ENCODE measurements at places on chromosomes 12 and 14. TPM values are rescaled to one million over a fixed set of nuclear protein-coding genes. Genes with fewer than 3 reads are reported as not detected.

DNA sequence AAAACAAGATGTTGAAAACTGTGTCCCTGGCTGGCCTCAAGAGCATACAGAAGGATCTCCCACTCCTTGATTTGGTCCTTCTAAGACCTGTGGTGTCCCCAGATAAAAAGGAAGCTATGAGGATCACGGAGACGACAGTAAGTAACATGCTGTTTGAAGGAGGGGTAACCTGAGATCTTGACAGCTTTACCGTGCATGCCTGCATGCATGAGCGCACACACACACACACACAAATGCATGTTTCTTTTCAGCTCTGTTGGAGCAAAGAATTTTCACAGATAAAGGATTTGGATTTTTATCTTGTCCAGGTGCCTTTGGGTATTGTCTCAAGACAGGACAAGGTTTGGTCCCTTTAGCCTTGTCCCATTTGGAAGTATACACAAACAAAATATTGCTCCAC lies 411.6 kb upstream of the CCDC196 start:
- no peak for DNase-seq

DNA sequence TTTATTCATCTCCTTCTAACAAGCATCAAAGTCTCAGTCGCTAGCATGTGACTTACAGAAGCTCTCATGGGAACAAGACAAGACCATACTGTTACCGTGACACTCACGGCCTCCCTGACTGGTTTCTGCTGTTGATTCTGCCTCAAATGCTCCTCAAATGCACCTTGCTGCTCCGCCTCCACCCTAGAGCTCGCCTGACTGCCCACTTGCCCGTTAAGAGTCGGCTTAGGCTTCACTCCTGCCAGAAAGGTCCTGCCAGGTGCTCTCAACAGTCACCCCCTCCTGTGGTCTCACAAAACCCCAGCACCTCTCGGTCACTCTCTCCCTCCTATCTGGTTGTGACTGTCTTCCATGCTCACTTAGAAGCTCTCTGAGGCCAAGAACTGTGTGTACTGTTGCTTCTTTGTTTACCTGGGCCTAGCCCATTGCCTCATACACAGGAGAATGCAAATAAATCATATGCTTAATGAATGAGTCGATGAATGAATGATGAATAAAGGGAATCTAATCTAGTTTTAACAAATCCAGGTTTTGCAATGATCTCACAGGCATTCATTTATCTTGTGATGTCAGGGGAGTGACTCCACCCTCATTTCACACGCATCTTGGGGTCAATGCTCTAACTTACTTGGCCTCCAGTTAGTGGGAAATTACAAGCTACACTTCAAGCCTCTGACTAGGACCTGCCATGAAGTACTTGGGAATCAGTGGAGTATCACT lies 41.3 kb downstream of the SSH1 start:
- no peak for DNase-seq

DNA sequence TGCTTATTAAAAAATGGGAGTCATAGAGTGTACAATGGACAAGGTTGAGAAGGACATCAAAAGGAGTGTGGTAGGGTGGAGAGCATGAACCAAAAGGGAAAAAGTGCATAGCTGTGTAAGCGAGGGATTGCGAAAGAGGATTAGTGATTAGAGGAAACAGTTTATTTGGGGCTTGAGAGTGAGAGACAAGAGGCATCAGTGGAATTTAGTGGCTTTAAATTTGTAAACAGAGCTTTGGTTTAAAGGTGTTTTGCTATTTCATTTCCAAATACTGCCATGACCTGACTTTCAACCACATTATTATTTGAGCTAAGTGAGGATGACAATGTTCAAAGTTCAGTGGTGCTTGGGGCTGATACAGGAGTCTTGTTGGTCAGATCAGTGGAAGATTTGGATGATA lies 53.4 kb downstream of the SLC16A7 start:
- DNase-seq, result no peak

- DNase-seq, result no peak
These were observed 19.5 kb downstream of the FAM181A start for GRCh38 chr14:93946541-93947090.

- DNase-seq, result no peak
These were observed 392.9 kb upstream of the FOXG1 start for GRCh38 chr14:28373721-28374120.

- no peak for DNase-seq
These were observed 147.5 kb upstream of the AVPR1A start for GRCh38 chr12:63298386-63298930.

GRCh38 chr12:25719505-25719904 lies 166.4 kb upstream of the LMNTD1 start:
- DNase-seq, result no peak

DNA sequence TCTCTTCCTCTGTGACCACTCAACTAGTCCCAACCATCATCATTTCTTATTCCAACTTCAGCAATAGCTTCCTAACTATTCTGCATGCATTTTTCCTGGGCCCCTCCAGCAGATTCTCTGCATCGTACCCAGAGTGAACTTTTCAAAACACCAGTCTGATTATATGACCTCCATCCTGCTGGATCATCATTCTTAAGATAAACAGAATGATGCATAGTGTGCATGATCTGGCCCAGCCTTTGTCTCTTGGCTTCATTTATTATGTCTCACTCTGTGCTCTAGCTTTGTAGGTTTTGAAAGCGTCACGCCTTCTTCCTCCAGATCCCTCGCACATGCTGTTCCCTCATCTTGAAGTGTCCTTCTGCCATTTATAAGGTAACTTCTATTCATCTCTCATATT lies 46.3 kb upstream of the SLC38A4 start:
- DNase-seq, result no peak

DNA sequence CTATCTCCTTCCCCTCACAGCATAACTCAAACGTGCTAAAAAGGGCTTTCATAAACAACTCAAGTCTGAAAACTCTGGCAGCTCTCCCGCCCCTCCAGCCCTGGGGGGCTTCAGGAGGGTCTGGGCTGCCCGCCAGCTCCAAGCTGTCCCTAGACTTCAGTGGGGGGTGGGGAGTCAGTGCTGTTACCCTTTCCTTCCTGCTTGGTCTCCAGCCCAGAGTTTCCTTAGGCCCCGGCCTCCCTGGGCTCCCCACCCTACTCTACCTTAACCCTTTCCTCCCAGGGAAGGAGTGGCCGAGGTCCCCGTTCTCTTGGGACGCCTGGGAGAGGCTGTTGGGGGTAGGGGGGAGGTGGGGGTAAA lies 530 bp upstream of the NYNRIN start:
- DNase-seq, result no peak

GRCh38 chr12:117039891-117040309 lies 59.3 kb downstream of the TESC start:
- DNase-seq, result no peak

- DNase-seq, result no peak
These were observed 34.0 kb downstream of the ALG10B start for GRCh38 chr12:38350342-38351174.

GRCh38 chr12:93766796-93767523 lies 89.8 kb downstream of the CRADD start:
- DNase-seq, result no peak

GRCh38 chr12:90166671-90167070 lies 458.0 kb upstream of the ATP2B1 start:
- no peak for DNase-seq

DNA sequence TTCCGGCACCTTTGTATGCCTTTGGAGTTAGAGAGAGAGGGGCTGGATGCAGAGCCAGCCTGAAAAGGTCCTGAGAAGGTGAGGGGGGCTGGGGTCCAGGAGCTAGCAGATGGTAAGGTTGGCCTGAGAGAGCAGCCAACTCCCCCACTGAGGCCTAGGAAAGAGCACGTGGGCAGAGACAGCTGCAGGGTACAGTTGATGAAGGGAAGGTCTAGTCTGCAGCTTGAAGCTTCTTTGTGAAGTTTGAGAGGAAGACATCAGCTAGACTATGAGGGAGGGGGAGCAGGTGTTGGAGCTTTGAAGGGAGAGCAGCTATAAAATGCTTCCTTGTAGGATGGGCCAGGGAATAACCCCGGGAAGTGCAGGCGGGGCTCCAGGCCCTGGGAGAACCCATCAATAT lies 289.3 kb upstream of the AMIGO2 start:
- no peak for DNase-seq

DNA sequence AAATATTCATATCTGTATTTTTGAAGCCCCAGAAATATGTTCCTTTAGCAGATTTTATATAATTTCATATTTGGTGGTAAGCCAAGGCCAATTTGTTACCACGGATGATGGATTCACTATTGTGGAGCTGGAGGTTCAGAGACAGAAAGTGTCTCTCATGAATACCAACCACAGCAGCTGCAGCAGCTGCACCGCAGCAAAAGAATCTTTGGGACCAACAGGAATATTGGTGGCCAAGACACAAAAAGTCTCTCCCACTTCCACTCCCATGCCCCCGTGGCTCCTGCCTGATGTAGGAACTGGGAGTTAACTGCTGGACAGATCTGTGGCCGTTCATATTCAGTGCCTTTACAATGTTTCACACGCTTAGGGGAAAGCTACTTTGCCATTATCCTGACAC lies 155.3 kb downstream of the ADAMTS20 start:
- DNase-seq, result no peak

GRCh38 chr14:25381498-25381897 lies 331.6 kb upstream of the STXBP6 start:
- no peak for DNase-seq

DNA sequence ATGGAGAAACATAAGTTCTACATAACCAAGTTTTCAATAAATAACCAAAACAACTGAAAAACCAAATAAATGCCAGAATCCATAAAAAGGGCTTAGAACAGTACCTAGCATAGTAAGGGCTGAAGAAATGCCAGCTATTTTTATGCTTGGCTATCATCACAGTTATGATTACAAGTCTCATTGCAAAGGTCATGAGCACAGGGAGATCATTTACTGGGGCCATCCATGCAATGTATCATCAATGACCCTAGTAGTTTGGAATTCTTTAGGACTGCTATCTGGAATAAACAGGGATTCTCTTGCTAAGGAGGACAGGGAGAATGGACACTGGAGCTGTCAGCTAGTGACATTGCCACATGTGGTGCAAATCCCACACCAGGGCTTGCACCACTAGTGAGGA lies 92.5 kb upstream of the NAP1L1 start:
- DNase-seq, result no peak

DNA sequence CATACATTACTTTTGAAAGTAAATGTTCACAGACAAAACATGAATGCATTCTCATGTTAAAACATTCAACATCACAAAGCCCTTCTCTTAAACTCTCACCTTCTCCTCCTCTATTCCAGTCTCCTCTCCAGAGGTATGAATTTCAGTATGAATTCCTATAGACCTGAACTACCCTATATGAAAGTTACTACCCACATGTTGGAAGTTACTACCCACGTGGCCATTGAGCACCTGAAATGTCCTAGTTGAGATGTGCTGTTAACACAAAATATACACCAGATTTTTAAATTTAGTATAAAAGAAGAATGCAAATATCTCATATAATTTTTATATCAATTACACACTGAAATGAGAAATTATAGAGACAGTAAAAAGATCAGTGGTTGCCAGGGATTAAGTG lies 60.2 kb downstream of the PAX9 start:
- DNase-seq, result no peak

- DNase-seq, result no peak
These were observed 1543.5 kb downstream of the AACS start for GRCh38 chr12:126608607-126609175.

DNA sequence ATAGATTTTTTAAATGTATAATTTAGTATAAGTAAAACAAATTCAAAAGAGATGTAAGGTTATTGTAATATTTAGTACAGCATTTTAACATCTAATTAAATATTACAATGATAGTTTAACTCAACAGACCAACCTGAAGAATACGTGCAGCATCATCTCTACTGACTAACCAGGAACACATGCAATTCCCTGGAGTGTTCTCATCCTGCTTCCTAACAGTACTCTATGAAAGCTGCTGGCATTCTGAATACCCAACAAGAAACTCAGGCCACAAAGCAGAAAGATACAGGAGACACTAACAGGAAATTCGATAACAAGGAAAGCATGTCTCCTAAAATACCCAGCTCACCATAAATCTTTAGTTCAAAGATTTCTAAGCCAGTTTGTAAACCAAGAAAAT lies 58.3 kb downstream of the CEP83 start:
- no peak for DNase-seq

DNA sequence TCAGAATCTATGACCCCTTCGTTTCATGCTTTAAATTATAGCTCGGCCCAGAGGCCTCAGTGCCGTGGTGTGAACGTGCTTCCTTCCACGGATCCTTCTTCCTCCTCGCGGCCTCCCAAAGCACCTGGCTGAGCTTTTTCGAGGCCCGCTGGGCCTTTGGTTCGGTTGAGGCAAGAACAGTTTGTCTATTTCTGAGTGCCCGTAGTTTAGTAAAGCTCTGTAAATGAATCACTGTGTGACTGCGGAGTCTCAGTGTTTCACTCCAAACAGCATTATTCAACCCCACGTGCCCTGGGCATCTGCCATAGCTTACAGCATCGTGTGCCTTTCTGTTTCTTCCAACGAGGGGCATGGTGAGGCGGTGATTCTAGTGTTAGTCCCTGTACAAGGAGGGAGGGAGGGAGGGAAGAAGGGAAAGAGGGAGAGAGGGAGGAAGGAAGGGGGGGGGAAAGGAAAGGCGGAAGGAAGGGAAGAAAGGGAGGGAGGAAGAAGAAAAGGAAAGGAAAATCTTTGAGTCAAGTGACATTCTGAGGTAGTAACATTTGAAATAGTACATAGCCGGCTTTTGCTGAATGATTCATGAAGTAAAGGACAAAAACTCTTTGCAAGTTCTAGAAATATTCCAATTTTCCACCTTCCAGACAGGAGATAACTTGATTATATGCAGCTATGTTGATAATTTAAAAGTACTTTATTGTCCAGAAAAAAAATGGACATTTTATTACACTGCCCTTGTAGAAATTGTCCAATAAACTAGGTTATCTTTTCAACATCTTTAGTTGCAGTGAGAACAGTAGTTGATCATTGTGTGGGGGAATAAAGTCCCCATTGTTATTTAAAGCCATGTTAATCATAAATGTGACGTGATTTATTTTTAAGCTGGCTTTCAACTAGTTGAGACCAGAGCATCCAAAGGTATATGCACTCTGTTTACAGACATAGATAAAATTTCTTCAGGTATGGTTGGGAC lies 1.2 kb upstream of the TRIM9 start:
- DNase-seq, result no peak

Gene LGALS3
- total RNA-seq, result 90.8 TPM

Gene GPX2
- not detected for total RNA-seq

Gene OASL
- total RNA-seq, result 0.21 TPM

Gene TRHDE
- 0.21 TPM for total RNA-seq

Gene RNASE1
- total RNA-seq, result not detected

Gene ENDOU
- total RNA-seq, result not detected

Gene PRPH
- not detected for total RNA-seq

Gene ORMDL2
- total RNA-seq, result 26.0 TPM
